ENCODE measurements at places on chromosomes 1 and 21.

DNA sequence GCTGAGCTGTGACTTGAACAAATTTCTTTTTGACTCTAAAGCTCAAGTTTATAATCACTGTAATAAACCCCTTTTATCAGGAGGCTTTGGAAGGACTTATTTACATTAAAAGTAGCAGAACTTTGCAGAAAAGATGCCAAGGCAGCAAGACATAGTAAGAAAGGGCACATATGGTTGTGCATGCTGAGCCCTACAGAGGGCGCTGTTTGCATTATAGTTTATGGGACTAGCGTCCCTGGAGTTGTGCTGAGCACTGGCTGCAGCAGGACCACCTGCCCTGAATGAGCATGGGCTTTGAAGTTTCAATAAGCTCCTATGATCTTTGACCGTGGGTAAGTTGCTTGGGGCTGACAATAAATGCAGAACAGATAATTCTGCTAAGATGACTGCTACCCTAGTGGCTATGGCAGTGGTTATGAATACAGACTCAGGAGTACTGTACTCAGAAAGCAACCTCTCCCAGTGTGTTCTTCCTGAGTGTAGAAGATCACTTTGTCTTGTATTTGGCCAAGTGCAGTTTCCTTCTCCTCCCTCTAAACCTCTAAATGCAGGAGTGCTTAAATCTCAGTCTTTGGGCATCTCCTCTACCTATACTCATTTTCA is 45.4 kb upstream of the USP1 start:
- DNase-seq, result peak; percentile 49

DNA sequence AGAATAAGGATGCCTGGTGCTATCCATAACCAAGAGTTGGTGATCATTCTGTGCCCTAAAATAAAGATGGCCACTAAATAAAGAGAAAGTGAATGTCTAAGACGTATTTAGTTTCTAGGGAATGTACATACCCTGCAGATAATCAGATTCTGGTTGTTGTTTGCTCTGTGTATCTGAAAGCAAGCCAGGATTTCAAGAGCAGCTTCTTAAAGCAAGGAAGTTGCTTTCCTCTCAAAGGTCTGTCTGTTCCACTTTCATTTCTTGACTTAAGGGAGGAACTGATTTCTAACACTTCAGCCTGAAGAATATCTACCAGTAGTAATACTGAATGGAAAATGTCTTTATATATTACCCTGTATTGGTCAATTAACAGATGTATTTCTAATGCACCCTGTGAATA is 88.8 kb downstream of the KIF1B start:
- peak; percentile 13 for DNase-seq

DNA sequence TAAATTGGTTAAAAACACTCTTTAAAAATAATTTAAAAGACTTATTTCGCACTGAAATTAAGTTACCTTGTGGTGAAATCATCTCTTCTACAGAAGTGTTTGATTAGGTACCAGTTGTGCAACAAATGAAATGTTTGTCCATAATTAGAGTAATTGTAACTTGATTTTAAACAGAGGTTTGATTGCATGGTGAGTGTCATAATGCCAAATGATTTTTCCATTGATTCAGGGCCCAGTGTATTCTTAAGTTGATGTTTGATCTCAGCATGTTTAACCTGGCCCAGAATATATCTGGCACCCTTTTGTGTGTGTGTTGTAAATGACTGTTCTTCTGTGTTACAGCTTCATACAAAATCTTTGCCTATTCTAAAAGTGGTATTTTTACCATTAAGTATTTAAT is 28.5 kb downstream of the LRRC8B start:
- DNase-seq, result no peak

DNA sequence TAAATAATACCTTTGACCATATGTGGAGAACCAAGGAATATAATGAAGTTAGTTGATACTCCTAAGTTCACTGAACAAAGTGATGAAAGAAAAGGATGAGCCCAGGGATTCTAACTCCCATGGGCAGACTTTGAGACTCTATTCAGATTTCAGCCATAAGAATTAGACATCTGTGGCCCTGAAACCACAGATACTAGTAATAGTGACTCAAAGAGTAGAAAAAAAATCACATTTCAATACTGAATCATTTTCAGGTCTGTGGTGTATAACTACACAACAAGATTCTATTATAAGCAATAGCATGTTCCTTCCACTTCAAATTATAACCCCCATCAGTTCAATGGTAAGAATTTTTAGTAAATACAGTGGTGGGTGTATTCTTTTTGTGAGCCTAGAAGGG is 16.4 kb upstream of the F13B start:
- no peak for DNase-seq

DNA sequence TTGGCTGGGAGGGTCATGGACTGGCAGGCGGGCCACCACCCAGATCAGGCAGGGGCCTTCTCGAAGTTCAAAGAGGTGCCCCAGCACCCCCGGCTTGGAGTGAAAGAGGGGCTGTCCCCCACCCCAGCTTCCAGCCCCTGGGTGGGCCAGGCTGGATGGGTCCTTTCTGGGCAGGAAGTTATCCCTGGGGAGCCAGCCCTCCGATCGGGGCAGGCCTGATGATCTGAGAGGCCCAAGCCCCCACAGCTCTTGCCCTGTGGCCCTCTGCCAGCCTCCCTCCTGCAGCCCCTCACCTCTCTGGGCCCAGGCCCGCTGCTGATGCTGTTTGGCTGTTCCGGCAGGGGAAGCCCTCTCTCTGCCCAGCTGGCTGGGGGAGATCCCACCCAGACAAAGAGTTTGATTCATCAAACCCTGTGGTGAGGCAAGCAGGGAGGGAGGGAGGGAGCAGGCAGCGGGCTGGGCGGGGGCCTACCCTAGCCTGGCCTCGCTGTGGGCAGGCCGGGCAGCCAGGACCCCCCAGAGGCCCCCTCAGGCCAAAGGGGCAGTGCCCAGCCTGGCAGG is 2.5 kb downstream of the ARHGEF19 start:
- DNase-seq, result no peak

DNA sequence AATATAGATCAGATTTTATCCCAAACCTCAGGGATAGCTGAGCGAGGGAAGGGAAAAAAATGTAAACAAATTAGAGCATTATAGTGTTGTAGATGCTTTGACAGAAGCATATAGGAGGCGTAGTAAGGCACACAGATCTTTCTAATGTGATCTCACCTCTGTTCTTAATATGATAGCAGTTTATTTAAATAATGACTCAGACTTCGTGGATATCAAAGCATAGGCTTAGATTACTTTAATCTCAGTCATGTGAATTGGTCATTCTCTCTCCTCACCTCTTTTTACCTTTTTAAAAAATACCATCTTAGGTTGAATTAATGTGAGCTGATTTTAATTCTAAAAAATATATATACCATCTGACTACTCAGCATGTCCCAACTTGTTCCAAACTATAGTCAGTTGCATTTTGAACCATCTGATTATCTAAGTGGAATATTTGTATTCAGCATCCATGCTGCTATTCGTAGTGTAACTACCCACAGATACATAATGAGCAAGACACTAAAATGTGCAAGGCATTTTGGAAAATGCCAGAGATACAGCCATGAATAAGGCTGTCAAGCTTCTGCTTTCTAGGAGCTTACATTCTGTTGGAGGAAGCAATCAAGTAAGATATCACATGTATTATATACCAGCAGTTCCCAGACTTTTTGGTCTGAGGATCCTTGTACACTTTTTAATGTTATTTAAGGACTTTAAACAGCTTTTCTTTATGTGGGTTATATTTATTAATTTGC is 76.7 kb downstream of the OSBPL9 start:
- DNase-seq, result peak; percentile 9

GRCh38 chr1:45430490-45430889 is 60.5 kb downstream of the TESK2 start:
- DNase-seq, result peak; percentile 64

DNA sequence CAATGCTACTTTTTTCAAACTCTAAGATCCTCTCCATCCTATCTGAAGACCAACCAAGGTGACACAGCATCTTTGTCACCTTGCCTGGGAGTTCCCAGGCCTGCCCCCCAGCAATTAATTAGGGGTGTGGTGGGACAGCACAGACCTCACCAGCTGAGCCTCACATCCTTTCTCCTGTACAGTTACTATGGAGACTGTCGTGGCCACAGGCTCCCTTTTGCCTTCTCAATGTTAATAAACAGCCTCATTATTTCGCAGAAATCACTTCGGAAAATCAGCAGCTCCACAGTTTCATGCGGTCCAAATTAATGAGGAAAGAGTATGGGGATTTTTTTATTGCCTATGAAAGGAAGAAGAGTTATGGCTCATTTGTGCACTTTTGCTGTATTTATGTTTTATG is 378.3 kb downstream of the NPHP4 start:
- DNase-seq, result no peak

- no peak for DNase-seq
Observed at GRCh38 chr1:119010201-119010600, 22.1 kb upstream of the TBX15 start.

DNA sequence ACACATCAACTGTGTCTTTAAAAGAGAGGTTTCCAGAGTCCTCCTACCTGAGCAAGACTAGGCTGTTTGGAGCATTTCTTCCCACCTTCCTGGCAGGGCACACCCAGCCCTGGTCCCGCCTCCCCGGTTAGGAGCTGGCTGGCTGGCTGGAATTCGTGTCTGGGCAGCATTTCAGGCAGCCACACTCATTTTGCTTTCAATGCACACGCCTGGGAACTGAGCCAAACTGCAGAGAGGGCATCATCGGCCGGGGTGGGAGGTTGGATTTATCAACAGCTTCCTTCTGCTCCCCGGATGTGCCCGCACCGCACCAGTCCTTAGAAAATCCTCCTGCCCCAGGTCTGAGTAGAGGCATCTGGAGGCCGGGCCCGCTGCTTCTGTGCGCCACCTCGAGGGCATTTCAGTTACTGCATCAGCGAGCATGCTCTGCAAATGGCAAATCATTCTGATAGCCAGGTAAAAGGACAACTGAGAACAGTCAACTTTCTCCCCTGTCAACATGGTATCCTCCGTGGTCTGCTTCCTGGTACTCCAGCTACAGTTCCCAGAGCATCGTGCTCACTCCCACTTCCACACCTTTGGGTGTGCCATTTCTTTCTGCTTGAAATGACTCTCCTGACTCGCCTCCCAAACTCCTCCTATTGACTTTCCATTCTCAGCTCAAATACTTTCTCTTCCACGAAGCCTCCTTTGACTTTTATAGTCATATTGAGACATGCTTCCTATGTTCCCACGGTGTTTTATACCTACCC is 20.6 kb downstream of the TCEA3 start:
- peak; percentile 82 for DNase-seq

DNA sequence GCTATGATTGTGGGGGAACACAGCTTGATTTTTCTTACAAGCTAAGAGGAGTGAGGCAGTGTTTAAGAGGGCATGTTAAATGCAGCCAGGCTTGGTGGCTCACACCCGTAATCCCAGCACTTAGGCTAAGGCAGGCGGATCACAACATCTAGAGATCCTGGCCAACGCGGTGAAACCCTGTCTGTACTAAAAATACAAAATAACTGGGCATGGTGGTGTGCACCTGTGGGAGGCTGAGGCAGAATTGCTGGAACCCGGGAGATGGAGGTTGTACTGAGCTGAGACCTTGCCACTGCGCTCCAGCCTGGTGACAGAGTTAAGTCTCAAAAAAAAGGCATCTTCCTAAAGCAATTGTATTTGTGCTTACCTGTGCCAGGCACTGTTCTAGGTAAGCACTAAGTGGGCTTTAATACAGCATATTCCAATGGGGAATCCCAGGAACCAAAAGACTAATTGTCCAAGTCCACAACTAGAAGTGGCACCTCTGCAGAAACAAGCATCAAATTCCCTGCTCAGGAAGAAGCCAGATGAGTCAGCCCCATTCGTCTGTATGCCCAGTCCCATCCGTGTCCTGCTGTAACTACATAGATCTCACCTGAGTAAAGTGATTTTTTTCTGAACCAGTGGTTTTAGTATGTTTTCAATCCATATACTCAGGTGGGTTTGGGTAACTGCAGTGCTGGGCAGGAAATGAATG is 4.6 kb downstream of the RCC1 start:
- DNase-seq, result no peak

GRCh38 chr1:110986407-110986891 is 22.7 kb upstream of the LRIF1 start:
- DNase-seq, result no peak

DNA sequence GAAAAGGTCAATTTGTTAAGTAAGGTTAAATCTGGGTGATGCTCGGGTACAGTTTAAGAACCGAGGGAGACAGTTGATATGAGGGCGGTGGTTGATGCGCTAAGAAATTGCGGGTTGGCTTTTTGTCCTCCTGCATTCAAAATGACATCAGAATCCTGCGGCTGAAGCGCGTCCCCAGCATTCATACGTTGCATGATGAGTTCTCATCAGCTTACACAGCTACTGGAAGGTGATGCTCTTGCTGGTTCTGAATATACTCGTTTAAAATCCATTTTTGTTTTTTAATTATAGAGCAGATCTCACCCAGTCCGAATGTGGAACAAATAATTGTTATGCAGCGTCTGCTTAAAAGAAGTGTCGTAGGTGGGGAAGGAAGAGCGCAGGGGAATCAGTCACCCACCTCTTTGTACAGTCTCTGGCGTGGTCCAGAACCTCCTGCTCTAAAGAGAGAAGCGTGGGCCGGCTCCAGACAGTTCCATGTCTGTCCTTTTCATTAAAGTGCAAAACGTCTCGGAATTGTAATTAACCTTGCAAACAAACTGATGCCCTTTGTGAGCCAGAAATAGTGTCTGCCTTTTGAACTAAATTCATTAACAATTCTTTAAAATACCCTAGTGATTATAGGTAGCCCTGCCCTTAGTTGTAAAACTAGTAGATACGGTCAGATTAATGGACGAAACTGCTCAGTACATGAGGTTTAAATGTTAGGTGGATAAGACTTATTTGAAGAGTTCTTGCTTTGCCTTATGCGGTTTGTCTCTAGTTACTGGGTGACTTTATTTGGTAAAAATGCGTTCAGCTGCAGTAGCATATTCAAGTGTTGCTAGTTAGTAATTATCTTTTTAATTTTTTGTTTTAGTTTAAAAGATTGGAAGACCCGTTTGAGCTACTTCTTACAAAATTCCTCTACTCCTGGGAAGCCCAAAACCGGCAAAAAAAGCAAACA is 741 bp downstream of the RGS2 start:
- peak; percentile 72 for DNase-seq

DNA sequence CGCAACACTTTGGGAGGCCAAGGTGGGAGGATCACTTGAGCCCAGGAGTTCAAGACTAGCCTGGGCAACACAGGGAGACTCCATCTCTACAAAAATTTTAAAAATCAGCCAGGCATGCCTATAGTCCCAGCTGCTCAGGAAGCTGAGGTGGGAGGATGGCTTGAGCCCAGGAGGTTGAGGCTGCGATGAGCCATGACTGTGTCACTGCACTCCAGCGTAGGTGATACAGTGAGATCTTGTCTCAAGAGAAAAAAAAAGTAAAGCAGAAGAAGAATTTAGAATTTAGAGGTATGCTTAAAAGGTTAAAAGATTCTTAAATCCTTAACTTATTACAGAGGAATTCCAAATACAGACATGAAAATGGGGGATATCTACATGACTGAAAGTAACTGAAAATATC is 79.5 kb downstream of the SMYD3 start:
- DNase-seq, result no peak

GRCh38 chr1:107530543-107530942 is 389.7 kb downstream of the NTNG1 start:
- DNase-seq, result no peak

DNA sequence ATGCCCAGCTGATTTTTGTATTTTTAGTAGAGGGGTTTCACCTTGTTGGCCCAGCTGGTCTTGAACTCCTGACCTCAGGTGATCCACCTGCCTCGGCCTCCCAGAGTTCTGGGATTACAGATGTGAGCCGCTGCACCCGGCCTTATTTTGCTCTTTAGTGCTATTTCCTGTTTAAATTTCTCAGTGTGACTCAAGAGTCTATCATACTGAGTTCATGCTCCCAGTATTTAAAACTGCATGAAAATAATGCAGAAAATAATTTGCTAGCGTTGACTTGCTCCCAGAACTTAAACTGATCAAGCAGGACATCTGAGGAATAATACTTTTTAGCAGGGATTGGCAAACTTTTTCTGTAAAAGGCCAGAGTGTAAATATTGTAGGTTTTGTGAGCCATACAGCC is 86.4 kb upstream of the C1orf21 start:
- DNase-seq, result no peak
